ENCODE measurements at places on chromosomes 2 and 18.

- no peak for DNase-seq
These were observed 7.4 kb downstream of the PMAIP1 start for GRCh38 chr18:59907172-59907571.

DNA sequence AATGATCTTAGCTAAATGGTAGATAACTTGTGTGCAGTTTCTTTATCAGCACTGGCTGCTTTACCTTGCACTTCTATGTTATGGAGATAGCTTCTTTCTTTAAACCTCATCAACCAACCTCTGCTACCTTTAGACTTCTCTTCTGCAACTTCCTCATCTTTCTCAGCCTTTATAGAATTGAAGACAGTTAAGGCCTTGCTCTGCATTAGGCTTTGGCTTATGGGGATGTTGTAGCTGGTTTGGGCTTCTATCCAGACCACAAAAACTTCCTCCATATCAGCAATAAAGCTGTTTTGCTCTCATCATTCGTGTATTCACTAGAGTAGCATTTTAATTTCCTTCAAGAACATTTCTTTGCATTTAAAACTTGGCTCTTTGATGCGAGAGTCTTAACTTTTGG is 123.7 kb downstream of the PIK3C3 start:
- no peak for DNase-seq

- DNase-seq, result no peak
These were observed 176.6 kb downstream of the KLHL29 start for GRCh38 chr2:23561544-23561943.

- DNase-seq, result no peak
These were observed 90.0 kb upstream of the ATL2 start for GRCh38 chr2:38466876-38467767.

- no peak for DNase-seq
These were observed 68.7 kb downstream of the CDC42EP3 start for GRCh38 chr2:37602702-37603101.

- DNase-seq, result no peak
These were observed 103.7 kb downstream of the HS6ST1 start for GRCh38 chr2:128214866-128215460.

DNA sequence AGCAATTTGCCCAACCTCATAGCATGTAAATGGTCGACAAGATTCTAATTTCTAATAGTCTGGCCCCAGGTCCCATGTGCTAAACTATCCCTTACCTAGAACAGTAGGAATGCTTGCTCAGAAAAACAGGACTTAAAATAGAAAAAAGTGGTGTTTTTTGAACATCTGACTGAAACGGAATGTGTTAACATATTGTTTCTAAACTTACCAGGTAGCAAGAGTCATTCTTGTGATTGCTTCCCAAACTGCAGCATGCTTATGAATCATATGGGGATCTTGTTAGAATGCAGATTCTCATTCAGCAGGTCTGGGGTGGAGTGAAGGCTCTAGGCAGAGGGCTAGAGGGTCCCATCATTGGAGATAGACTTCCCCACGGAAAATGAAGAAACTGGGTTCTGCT is 5.8 kb upstream of the SLC20A1 start:
- no peak for DNase-seq

DNA sequence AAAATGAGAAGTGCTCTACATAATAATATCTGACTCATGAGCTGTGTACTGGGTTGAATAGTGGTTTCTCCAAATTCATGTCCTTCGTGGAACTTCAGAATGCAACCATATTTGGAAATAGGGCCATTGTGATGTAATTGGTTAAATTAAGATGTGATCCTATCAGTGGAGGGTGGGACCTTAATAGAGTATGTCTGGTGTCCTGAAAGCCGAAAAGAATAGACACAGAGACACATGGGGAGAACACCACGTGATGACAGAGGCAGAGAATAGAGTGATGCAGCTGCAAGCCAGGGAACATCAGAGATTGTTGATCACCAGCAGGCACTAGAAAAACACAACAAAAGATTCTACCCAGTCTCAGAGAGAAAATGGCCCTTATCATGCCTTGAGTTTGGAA is 310.1 kb downstream of the EXOC6B start:
- DNase-seq, result no peak

- DNase-seq, result no peak
These were observed 157.3 kb downstream of the CTNNA2 start for GRCh38 chr2:79670198-79670597.

- DNase-seq, result no peak
These were observed 1164.3 kb upstream of the GYPC start for GRCh38 chr2:125491663-125492062.

DNA sequence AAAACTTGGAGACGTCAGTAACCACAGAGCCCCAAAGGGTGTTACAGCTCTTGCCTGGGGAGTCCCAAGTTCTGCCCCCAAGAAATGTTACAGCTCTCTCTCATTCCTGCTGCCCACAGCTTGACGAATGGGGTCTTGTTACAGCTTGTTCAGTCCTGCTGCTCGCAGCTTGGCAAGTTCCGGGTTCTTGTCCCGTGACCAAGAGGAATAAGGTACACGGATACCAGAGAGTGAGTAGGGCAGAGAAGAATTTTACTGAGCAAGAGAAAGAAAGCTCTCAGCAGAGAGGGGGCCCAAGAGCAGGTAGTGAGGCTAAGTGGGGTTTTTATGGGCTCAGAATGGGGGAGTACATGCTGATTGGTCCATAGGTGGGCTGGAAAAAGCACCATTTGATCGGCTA is 27.2 kb downstream of the SLC39A6 start:
- DNase-seq, result no peak

- no peak for DNase-seq
These were observed 51.3 kb downstream of the NRP2 start for GRCh38 chr2:205733648-205734047.

DNA sequence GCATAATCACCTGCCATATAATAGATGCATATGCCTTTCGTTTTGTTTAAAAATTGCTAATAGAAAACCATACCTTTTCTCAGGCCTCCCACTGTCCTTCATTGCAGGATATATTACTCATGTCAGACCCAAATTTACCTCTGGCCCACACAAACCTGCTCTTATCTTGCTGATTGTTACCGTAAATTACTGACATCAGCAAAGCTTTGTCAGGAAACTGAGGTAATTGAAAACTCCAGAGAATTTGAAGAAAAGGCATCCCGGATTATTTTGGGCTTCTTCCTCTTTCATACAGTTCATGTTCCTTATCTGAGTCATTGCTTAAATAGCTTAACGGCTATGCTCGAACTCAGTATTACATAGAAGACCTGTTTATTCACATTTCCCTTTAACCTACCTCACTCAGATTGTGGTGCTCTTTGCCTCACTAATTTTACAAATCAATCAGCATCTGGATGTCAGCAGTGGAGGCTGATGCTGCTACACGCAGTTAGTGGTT is 145.7 kb downstream of the ZEB2 start:
- DNase-seq, result no peak

- no peak for DNase-seq
These were observed 267.6 kb upstream of the CYP26B1 start for GRCh38 chr2:72415241-72415661.

- DNase-seq, result no peak
These were observed 7.1 kb downstream of the ZNF407 start for GRCh38 chr18:74604774-74605173.

GRCh38 chr2:108200569-108200968 is 39.2 kb upstream of the SULT1C3 start:
- DNase-seq, result no peak

- no peak for DNase-seq
These were observed 40.3 kb upstream of the HNRNPA3 start for GRCh38 chr2:177172034-177172880.

DNA sequence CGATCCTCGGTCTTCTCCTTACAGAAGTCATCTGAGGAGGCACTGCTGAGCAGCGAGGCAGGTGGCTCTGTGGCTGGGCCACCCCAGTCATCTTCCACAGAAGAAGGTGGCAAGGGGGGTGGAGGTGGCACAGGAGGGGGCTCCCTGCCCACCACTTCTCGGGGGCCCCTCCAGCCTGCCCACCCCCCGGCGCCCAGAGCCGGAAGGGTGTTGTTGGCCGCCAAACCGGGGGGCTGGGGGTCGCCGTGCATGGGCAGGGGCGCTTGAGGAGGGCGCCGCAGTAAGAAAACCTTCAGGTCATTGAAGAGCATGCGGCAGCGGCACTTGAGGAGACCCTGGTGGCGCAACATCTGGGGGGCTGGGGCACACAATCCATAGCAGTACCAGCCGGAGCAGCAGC is 2.5 kb downstream of the MARCHF4 start:
- DNase-seq, result no peak

DNA sequence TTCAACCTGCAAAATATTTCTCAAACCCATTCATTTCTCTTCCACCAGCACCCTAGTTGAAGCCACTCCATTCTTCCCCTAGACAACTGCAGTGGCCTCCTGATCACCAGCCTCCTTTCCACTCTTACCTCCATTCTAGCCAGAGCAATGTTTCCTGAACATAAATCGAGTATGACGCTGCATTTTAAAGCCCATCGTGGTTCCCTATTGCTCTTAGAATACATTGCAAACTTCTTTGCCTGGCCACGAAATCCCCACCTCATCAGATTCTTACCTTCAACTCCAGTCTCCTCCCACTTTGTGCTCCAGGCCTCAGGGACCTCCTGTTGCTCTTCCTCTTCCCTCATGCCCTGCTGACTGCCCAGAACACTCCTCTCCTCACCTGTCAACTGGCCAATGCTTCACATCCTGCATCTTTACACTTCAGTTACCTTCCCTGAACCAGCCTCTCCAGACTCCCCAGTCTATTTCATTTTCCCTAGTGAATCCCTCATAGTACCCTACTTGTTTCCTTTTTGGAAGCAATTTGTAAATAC is 176.5 kb upstream of the CTAGE1 start:
- no peak for DNase-seq

GRCh38 chr2:173948842-173949241 is 16.3 kb downstream of the SP3 start:
- DNase-seq, result no peak

DNA sequence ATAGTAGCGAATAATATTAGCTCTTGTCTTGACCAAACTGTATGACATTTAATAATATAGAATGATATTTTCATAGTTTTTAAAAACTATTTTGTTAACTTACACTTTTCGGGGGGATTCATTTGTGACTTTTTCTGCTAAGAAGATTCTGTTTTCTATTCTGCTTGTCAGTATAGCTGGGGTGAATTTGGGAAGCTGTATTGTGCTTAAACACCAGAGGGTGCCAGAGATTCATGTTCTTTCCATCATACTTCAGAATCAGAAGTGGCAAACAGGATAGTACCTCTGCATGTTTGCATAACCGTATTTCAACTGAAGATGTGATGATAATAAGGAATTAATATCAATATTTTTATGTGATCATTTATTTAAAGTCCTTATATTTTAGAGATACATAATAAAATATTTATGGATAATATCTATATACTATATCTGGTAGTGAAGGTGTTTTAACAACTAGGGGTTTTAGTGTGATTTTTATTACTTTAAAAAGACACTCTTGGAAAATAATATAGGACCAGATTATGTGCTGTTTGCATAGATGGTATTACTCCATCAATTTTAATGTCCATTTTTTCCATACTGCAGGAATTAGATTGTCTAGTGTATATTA is 81.0 kb downstream of the TAF4B start:
- no peak for DNase-seq

GRCh38 chr18:10935588-10935987 is 213.8 kb downstream of the PIEZO2 start:
- DNase-seq, result no peak

DNA sequence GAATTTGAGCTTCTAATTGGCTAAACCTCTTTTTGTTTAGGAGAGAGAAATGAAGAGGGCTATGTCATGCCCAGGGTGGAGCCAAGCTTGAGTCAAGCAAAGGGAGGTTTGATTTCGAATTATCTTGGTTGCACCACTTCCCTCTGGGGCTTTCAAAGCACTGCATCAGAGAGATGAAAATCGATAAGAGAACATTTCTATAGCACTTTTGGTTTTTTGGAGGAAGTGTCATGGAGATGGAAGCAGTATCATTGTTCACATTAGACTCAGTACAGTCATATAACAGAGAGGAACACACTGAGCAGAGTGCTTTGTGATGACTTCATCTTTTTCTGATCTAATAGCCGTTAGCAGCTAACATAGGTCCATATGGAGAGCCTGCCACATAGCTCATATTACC is 120.3 kb upstream of the UXS1 start:
- no peak for DNase-seq

DNA sequence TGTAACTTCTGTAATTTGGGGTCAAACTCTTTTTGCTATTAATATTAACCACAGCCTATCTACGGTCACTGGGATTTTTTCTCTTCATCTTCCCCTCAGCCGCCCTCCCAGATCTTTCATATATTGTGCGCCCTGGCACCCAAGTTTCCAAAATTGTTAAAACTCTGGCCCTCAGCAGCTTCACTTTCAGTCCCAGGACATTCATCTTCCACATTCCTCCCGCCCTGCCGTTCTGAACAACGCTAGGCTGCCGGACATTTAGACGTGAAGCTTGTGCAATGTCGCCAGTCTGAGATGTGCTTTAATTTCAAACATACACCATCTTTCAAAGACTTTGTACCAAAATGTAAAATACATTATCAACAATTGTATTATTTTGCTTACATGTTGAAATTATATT is 1.8 kb upstream of the TMEM18 start:
- no peak for DNase-seq

GRCh38 chr2:208565690-208566416 is 159.3 kb downstream of the PTH2R start:
- DNase-seq, result no peak

DNA sequence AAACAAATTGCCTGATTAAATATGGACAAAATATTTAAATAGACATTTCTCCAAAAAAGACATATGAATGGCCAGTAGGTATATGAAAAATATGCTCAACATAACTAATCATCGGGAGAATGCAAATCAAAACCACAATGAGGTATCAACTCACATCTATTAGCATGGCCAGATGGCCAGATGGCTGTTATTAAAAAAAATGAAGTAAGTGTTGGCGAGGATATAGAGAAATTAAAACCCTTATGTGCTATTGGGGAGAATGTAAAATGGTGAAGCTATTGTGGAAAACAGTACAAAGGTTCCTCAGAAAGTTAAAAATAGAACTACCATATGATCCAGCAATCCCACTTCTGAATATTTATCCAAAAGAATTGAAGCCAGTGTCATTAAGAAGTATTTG is 272.3 kb upstream of the ZNF804A start:
- no peak for DNase-seq

- no peak for DNase-seq
These were observed 615 bp downstream of the ADNP2 start for GRCh38 chr18:80109676-80110078.

- DNase-seq, result no peak
These were observed at the start of gene ANKRD23 for GRCh38 chr2:96843538-96844268. TSS of gene ANKRD23 (minus strand) at chr2:96844021. CDS start at chr2:96843992, 29 bp downstream.

GRCh38 chr2:53512071-53512826 is 255.4 kb upstream of the CHAC2 start:
- DNase-seq, result no peak

DNA sequence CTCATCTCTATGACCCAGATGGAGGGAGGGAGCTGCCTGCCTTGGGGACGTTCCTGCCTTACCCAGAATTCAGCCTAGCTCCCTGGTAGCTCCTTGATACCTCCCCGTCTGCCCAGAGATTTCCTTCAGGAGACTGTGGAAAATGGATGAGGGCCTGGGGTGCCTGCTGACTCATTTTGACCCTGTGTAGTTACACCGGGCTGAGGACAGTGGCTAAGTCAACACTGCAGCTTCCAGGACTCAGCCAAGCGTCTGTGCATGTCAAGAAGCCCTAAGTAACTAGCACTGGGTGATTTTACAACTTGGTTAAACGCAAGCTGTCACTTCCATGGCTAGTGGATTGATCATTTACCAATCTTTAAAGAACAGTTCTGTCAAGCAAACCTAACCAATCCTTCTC is 23.3 kb upstream of the EPAS1 start:
- no peak for DNase-seq
